NCI-H2081 (cell line): ENCODE measurements at places on chromosomes 1 and 21.

DNA sequence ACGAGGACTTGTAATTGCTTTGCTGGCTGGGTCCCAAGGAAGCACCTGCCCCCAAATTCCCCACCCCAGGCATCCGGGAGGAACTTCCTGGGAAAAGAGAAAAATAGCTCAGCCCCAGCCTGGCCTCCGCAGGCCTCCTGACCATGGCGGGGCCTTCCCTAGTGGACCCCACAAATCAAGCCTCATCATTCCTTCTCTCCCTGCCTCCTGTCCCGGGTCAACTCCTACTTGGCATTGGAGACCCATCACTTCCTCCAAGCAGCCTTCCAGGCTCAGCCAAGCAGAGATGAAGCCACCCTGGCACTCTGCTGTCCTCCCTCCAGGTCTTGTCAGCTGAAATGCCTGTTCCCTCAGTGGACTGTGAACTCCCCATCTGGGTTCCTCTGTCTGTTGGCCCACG, 38.0 kb downstream of the AJAP1 start:
- no peak for DNase-seq

GRCh38 chr1:55636696-55637095, 421.5 kb upstream of the USP24 start:
- no peak for DNase-seq

- peak; percentile 82 for DNase-seq
These were observed 9.6 kb downstream of the P3H1 start for GRCh38 chr1:42756956-42757891.

GRCh38 chr21:45602106-45602505, 41.4 kb upstream of the PCBP3 start:
- no peak for DNase-seq

GRCh38 chr1:219317762-219318353, 144.2 kb downstream of the LYPLAL1 start:
- DNase-seq: no peak
